T-helper 2 cell (primary cell): ENCODE measurements at places on chromosomes 2 and 18.

- no peak for DNase-seq
Observed at GRCh38 chr2:175003875-175004729, 1.1 kb downstream of the CHN1 start.

- DNase-seq: no peak
Observed at GRCh38 chr2:74603282-74604000, 44.7 kb downstream of the M1AP start.

- DNase-seq: no peak
Observed at GRCh38 chr2:143553261-143553660, 424.0 kb downstream of the ARHGAP15 start.

GRCh38 chr18:60022671-60023276 lies 123.0 kb downstream of the PMAIP1 start:
- no peak for DNase-seq

DNA sequence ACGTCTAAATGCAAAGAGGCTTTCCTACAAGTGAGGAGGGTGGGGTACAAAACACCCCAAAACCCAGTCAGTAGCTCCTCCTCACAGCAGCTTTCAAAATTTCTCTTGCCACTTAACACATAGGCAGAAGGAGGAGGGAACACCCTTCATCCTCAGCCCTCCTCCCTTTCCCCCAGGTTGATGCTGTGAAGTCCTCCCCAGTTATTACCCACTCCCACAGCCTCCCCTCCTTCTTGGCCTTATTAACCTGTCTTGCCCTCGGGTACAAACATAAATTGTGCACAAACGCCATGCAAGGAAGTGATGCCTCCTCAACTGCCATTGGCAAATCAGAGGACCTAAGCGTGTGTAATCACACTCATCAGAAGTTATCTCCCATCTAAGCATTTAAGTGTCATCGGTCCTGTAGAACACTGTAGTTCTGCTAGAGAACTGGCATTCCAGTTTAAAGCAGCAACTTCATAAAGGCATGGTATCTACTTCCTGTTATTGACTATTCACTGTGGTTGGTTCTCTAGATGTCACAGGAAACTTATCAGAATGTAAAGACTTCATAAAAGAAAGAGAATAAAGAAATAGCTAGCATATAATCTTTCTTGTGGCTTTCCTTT lies at the start of gene DSC1:
DSC1 (minus strand) TSS at position 32 of the 611 bp plus-strand sequence. CDS start 262 bp downstream, outside the sequence.
- DNase-seq: no peak

DNA sequence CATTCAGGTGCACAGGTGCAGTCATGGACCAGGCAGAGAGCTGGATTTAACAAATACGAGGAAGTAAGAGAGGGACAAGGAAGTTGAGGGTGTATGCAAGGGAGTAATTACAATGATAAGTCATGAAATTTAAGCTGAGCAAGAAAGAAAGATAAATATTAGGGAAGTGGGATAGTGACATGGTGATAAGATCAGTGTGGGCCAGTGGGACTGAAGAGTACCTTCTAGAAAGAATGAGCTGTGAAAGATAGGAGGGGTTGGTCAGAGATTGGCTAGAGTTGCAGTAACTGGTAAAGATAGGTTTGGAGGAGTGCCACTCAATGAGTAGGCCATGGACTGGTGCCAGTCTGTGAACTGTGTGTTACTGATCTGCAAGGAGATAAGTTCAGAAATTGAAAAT lies 200.8 kb upstream of the SIX3 start:
- no peak for DNase-seq

- DNase-seq: no peak
Observed at GRCh38 chr2:20391951-20392699, 41.5 kb upstream of the PUM2 start.

DNA sequence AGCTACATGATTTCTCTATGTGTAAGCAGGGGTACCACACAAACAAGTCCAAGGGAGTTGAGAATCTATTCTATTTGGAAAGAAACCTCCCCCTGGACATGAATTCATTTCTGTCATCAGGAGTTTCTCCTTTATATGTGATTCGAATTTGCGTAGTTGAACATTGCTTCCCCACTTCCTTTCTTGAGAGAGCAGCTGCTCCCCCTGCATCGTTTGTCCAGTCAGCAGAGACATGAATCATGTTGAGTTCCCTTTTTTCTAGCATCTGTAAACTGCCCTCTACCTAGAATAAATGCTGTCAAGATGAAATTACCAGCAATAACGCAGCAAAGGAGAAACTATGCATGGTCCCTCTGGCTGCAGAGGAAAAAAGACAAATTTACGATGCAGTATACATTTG lies 73.8 kb downstream of the KIF5C start:
- DNase-seq: no peak

DNA sequence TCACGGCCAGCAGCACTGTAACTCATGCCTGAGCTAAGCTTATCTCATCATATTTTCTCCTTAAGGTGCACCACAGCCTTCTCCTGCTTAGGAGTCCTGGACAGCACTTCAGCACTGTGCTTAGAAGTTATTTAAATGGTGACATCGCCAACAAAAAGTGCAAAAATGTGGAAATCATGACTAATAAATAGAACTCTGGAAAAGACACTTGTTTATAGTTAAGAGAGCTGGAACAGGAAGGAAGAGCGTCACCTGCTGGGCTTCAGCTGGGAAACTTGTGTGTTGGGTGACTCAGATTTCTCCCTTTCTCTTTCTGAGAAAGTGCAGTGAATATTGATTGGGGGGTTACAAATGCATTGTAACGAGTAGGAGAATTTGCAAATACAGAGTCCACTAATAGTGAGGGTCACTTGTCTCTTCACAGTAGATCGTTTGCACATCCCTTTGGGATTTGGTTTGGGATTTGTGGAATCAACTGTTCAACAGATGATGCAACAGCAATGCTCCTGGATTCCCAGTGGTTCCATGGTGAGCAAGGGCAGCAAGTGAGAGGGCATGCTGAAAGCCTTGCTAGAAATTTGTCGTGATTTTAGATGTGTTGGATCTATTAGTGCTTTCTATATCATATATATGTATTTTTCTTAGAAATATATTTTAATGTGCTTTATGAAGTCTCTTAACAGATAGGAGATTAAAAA lies 84.2 kb downstream of the DOK6 start:
- DNase-seq: no peak

GRCh38 chr2:57877811-57878170 lies 168.8 kb upstream of the VRK2 start:
- no peak for DNase-seq

DNA sequence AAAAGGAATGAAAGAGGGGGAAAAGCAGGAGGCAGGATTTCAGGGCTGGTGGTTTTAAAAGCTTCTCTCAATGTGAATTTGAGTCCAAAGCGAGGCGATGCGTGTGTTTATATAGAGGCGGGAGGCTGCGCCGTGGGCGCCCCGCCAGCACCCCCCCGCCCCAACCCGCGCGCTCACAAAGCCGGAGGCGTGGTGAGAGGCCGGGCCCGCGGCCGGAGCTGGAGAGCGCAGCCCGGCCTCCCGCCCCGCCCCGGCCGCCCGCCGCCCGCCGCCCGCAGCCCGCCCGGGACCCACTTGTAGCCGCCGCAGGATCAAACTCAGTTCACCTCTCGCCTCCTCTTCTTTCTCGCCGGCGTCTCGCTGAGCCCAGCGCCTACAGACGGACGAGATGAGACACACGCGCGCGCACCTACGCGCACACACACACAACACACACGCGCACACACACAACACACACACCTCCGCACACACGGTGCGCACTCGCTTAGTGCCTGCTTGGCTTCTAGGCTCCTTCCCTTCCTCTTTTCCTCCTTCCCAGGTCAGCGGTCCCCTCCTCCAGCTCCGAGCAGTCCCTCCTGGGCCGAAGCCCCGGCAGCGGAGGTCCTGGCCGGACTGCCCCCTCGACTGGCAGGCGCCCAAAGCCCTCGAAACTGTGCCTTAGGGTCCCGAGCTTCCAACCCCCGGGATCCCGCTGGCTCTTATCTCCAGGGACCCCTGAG lies 1.3 kb upstream of the CYP26B1 start:
- DNase-seq: no peak
